ENCODE measurements at places on chromosomes 13 and 19.

DNA sequence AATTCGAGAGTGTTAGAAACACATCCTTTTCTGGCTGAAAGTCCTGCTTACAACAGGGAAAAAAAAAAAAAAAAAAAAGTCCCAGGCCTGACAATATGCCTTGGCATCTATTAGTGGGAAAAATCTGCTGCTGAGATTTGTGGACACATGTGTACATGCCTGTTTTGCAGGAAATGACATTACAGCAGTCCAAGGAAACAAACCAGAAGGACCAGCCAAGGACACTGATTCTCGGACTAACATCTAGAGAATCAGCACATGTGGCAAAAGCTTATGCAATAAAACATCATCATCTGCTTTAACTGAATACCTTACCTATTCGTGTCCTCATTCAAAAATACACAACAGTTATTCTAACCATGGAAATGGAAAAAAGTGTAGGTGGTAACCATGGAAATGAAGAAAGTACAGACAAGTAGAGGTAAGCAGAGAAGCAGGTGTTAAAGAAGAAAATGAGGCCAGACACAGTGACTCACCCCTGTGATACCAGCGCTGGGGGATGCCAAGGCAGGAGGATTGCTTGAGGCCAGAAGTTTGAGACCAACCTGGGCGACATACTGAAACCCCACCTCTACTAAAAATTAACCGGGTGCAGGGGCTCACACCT, 9.4 kb upstream of the DPY19L3 start:
- DNase-seq, result peak; percentile 33

DNA sequence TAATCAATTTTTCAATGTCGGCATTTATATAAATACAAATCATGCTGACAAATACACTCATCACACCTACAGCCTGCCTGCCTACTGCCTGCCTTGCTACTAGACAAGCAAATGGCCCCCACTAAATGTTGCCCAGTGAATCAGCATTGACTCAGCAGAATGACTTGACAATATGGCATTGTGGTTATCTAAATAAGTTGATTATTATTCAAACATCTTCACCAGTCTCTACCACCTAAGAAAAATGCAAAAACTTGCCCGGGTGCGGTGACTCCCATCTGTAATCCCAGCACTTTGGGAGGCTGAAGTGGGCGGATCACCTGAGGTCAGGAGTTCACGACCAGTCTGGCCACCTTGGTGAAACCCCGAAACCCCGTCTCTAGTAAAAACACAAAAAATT, 296.1 kb downstream of the PCDH9 start:
- DNase-seq, result no peak

DNA sequence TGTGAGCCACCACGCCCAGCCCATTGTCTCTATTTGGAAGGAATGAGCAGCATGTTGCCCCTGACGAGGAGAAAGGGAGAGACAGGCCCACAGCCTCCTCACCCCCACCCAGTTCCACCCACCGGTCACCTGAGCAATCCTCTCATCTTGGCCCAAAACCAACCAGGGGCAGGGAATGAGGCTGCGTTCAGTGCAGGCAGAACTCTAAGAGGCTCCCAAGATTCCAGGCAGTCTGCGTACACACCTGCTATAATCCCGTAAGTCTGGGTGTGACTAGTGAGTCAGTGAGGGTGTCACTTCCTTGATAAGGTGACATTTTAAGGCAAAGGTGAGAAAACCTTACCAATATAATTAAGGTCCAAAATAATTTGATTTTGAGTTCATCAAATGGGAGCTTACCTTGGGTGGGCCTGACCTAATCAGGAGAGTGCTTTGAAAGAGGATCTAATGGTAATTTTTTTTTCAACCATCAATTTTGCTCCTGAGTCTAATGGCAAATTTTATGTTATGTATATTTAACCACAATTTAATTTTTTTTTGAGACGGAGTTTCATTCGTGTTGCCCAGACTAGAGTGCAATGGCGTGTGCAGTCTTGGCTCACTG, 26.9 kb upstream of the KLF2 start:
- DNase-seq, result no peak

DNA sequence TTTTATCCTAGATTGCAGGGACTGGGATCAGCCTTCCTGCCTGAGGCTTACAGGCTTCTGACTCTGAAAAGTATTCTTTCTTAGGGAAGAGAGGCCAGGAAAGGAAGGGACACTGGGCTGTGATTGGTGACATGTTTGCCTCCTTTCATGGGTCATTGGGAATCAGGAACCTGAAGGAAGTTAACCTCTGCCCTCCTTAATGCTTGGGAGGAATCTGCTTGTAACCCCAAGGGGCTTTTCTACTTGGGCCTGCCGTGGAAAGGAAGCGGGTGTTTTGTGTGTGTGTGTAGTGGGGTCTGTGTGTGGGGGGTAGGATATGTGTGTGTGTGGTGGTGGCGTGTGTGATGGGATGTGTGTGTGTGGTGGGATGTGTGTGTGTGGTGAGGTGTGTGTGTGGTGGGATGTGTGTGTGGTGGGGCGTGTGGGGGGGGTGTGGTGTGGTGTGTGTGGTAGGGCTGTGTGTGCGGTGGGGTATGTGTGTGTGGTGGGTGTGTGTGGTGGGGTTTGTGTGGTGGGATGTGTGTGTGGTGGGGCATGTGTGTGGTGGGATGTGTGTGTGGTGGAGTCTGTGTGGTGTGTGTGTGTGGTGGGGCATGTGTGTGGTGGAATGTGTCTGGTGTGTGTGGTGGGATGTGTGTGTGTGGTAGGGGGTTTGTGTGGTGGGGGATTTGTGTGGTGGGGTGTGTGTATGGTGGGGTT, 41.3 kb upstream of the NPAS1 start:
- DNase-seq, result no peak

GRCh38 chr19:34067861-34068271, 104.4 kb upstream of the LSM14A start:
- DNase-seq, result no peak

GRCh38 chr19:50330365-50331078, 1.3 kb upstream of the KCNC3 start:
- peak; percentile 89 for DNase-seq

- DNase-seq, result no peak
Observed at GRCh38 chr13:107339209-107339608, 771.3 kb upstream of the ARGLU1 start.

DNA sequence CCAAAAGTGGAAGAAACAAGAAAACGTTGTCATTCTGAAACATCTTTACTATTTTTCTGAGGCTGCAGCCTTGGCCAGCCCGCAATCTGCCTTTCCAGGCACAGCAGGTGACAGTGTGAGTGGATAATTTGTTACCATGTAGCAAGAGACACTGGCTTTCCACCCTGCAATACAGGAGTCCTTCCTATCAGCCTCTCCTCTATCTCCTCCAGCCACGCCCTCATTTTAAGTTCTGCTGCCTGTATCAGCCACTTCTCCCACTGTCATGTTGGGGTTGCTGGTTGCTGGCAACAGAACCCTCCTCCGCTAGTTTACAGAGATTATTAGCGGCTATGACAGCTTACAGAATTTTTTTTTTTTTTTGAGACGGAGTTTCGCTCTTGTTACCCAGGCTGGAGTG, 7.7 kb upstream of the LGALS7 start:
- no peak for DNase-seq

DNA sequence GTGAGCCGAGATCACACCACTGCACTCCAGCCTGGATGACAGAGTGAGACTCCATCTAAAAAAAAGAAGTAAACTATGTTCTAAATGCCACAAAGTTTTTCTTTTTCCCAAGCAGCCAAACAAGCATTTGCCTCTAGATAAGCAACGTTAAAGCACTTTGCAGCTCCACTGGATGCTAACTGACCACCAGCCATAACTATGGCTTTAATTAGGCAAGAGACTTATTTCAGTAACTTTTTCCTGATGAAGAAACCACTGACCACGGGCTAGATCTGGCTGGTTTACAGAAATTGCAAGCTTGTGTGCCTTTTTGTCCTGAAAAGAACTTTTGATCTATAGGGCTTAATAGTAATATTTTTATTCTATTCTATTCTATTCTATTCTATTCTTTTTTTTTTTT, 22.1 kb downstream of the CD70 start:
- DNase-seq, result no peak

- no peak for DNase-seq
Observed at GRCh38 chr13:54133746-54134145, 1105.1 kb downstream of the OLFM4 start.

GRCh38 chr19:3236272-3236671, 11.8 kb downstream of the CELF5 start:
- no peak for DNase-seq

DNA sequence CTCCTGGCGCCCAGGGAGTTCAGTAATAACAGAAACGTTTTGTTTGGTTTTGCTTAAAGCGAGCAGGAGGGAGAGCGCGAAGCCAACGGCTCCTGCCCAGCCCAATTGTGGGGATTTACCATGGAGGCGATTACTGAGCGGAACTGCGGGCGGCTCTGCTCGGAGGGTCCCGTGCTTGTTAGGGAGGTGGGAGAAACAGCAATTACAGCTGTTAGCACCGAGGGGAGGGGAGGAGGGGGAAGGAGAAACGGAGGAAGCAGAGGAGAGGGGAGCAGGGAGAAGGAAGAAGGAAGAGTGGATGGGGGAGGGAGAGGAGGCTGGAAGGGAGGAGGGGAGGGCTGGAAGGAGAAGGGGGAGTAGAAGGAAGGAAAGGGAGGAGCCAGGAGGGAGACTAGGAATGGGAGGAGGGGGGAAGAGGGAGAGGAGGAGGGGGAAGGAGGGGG, 7.7 kb upstream of the ONECUT3 start:
- no peak for DNase-seq

DNA sequence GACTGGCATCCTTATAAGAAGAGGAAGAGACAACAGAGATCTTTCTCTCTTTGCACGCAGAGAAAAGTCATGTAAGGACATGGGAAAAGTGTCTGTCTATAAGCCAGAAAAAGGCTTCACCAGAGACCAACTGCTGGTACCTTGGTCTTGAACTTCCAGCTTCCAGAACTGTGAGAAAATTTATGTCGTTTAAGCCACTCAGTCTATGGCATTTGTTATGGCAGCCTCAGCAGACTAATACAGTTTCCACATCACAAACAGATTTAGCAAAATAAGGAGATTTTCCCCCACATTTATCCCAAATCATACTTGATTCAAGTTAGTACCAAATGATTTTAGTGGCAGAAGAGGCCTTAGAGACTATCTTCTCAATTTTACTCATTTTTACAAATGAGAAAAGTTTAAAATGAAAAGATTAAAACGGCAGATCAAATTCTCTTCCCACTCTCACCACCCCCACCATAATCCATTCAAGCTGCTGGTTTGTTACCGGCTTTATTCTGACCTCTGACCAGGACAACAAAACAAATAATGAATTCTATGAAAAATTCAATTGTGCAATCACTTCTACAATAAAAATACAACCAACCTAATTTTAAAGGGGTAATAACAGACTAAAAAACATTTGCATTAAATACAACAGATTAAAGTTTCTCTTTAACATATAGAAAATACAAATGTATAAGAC, 316.3 kb downstream of the TBC1D4 start:
- no peak for DNase-seq

DNA sequence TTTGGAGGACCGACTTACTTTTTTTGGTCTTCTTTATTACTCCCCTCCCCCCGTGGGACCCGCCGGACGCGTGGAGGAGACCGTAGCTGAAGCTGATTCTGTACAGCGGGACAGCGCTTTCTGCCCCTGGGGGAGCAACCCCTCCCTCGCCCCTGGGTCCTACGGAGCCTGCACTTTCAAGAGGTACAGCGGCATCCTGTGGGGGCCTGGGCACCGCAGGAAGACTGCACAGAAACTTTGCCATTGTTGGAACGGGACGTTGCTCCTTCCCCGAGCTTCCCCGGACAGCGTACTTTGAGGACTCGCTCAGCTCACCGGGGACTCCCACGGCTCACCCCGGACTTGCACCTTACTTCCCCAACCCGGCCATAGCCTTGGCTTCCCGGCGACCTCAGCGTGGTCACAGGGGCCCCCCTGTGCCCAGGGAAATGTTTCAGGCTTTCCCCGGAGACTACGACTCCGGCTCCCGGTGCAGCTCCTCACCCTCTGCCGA, 409 bp downstream of the FOSB start:
- peak; percentile 53 for DNase-seq

GRCh38 chr13:28843639-28844038, 23.5 kb downstream of the MTUS2 start:
- DNase-seq, result no peak

DNA sequence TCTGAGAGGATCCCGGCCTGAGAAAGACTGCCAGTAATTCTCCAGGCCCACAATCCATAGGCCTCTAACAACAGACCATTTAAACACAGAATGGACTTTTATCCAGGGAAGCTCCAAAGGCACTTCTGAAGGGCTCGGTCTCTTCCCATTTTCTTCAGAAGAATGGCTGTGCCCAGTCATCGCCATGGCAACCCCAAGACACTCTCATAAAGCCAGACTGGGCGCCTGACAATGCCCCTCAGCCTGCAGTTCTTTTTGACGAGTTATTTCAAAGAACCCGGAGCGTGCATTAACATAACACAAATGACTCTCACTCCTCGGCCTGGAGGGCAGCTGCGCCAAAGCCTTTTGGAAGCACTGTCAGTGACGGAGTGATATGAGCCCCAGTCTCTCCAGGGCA, 61.0 kb downstream of the RASA3 start:
- DNase-seq, result no peak

DNA sequence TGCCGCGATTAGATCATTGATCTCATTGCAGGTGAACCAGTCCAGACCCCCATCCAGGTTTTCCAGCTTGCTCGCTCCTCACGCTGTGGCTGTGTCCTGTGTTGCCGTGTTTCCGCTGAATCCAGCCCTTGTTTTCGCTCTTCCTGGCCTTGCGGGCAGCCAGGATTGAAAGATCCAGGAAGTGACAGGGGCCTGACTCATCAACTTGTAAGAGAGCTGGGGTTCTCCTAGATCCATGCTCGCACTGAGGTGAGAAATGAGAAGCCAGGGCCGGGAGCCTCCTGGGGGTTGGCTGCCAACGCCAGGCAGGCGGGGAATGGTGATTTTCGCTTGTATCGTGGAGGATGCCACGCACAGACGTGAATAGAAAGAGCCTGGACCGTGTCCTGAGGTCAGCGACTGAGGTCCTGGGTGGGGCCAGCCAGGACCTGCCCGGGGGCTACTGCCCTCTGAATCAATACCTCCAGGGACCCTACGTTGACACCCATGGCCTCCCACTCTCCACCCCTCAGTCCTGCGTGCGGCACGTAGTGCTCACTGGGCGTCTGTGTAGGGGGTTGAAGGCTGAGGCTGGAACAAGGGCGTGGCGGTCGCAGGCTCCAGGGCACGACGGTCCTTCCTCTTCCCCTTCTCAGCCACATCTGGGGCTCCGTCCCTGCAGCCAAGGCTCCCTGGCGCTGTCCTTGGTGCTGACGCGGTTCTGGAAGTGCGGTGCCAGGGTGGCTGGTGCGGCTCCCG, 7.3 kb upstream of the PTPRH start:
- peak; percentile 69 for DNase-seq

DNA sequence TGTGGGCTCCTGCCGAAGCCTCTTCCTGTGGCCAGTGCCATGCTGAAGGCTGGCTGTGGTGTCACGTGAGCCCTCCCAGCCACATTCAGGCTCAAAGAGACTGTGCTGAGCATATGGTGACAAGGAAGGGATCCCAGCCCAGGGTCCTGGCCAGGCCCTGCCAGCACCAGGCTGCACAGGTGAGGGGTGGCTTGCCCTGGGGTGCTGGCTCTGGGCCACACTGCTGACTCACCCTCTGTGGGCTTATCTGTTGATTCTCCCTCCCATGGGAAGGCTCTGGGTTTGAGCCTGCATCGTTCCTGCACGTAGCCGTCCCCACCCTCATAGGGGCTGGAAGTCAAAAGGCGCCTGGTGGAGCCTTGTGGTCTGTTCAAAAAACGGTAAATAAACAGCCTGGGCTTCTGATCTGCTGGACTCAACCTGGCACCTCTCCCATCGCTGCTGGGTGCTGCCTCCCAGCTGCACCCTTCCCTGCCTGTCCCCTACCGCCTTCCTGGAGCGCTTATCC, 31.1 kb downstream of the DNM2 start:
- DNase-seq, result no peak

- DNase-seq, result no peak
Observed at GRCh38 chr13:97982286-97982685, 28.8 kb downstream of the IPO5 start.

- DNase-seq, result no peak
Observed at GRCh38 chr13:52002361-52002760, 8.9 kb downstream of the ATP7B start.

All from stimulated activated naive CD8-positive, alpha-beta T cell treated with anti-CD3 and anti-CD28 coated beads, Interleukin-15, Interleukin-2, amounts not matched to agents 100 U/mL and 50 U/mL, for 24 hours (primary cell).